ENCODE measurements at places on chromosomes 3 and 15. TPM values are rescaled to one million over a fixed set of nuclear protein-coding genes. Genes with fewer than 3 reads are reported as not detected.

- DNase-seq, result no peak
Observed at GRCh38 chr15:72353266-72353665, 22.5 kb downstream of the HEXA start.

The ATP13A5 gene
- not detected for total RNA-seq

DNA sequence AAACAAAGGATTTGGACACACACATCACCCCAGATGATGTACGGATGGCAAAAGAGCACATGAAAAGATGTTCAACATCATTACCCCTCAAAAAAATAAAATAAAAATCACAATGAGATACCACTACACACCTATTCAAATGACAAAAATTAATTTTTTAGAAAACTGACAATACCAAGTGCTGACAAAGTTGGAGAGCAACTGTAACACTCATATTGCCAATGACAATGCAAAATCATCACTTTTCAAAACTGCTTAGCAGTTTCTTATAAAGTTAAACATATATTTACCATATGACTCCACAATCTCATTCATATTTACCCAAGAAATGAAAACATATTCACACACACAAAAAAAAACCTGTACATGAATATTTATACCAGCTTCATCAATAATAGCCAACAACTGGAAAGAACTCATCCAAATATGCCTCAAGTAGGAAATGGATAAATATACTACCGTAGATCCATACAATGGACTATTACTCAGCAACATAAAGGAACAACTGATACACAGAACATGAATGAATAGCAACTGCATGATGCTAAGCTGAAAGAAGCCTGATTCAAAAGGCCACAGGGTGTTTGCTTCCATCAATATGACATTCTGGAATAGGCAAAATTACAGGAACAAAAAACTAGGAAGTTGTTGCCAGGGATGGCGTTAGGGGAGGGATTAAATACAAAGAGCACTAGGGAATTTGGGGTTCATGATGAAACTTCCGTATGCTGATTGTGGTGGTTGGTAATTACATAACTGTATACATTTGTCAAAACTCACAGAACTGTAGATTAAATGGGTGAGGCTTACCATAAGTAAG lies 1.3 kb downstream of the FSIP1 start:
- DNase-seq, result no peak

DNA sequence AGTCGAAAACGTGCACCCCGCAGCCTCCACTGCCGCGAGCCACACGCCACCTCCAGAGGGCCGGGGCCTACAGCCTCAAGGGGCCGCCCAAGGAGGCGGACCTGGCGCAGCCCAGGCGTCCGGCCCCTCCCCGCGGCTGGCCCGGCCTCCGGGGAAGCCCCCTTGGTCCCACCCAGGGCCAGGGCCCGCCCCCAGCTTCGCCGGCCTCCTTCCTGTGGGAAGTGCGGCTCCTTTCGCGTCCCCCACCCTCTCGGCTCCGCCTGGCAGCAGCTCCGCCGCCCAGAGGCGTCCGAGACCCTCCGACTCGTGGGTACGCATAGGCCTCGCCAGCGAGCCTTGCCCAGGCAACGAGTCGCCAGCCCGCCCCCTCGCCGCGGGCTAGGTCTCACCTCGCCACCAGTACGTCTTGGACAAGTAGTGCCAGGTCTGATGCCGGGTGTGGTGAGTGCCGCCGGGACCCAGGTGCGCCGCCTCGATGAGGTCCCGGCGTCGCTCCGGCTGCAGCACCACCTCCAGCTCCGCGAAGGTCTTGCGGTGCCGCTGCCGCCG lies 642 bp downstream of the ZBTB11 start:
- peak; percentile 91 for DNase-seq

DNA sequence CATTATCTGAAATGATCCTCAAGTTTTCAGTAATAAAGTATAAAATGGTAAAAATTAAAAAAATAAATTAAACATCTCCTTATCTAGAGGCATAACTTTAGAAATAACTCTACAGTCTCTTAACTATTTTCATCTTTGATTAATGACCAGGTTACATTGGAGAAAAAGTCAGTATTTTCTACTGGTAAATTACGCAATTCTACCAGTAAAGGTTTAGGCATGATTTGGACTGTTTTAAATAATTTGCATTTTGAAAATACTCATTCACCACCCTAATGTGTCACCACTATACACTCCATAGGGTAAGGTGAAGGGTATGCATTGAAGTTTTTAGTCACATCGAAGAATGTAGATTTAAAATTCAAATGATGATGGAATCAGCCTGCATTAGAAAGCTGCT lies 45.9 kb upstream of the BCHE start:
- DNase-seq, result no peak

GRCh38 chr3:176950743-176951142 lies 246.5 kb downstream of the TBL1XR1 start:
- peak; percentile 54 for DNase-seq

Measured in Caki2 (cell line).